Activated T-helper 1 cell treated with anti-CD3 and anti-CD28 coated beads, Interleukin-2, amount 50 U/mL, for 16 hours (primary cell): ENCODE measurements at places on chromosomes 4 and X.

GRCh38 chrX:151680805-151681204 is 14.5 kb upstream of the PRRG3 start:
- DNase-seq: peak; percentile 9

GRCh38 chr4:173990126-173990868 is 293.2 kb downstream of the FBXO8 start:
- no peak for DNase-seq

DNA sequence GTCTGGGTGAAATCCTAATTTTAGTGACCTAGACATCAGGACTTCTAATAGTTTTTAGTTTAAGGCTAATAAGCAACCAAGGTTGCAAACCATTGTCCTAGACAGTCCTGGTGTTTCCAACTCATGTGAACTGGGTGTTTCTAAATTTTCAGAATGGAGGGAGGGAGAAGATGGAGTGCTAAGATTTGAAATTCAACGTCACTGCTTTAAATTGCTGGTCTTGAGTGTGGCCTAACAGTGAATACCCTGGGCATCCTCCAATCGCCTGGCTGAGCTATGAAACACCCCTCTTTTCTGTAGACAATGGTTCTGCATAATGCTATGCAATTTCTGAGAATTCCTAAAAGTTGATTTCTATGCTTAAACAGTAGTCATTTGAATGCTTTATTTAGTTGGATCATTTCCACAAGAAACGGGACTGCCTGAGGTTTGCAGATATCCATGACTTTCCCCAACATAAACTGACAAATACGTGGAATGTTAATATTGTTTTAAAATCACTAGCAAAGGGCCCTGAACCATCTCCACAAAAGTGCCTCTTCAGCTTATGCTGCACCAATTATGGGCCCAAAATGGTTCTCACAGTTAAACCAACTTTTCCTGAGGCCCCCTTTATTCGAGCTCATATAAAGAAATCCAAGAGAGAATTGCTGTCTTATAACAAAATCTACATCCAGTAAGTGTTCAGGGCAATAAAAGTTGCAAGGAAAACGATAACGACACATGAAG is 1.1 kb downstream of the FBXL5 start:
- no peak for DNase-seq

- no peak for DNase-seq
Measured at GRCh38 chr4:91846233-91846632, 457.5 kb upstream of the GRID2 start.

DNA sequence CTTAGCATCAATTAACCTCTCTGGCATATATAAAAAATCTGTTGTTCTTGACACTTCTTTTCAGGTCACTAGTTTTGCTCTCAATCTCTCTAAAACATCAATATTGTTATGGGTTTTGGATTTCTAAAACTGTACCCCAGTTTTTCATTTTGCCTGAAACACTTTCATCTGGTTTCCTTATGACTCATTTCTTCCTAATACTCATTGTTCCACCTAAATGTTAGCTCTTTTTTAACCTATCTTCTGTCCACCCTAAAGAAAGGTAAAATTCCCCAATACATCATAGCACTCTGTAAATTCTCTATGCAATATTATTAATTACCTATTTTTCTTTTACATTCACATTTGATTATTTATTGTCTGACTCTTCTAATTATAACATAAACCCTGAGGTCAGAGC is 575.5 kb upstream of the NDST4 start:
- DNase-seq: no peak

GRCh38 chr4:25500626-25501316 is 123.7 kb downstream of the ANAPC4 start:
- no peak for DNase-seq

- DNase-seq: no peak
Measured at GRCh38 chr4:6986072-6986780, 56.9 kb upstream of the TADA2B start.

- DNase-seq: no peak
Measured at GRCh38 chrX:68936608-68937007, 107.8 kb downstream of the EFNB1 start.

DNA sequence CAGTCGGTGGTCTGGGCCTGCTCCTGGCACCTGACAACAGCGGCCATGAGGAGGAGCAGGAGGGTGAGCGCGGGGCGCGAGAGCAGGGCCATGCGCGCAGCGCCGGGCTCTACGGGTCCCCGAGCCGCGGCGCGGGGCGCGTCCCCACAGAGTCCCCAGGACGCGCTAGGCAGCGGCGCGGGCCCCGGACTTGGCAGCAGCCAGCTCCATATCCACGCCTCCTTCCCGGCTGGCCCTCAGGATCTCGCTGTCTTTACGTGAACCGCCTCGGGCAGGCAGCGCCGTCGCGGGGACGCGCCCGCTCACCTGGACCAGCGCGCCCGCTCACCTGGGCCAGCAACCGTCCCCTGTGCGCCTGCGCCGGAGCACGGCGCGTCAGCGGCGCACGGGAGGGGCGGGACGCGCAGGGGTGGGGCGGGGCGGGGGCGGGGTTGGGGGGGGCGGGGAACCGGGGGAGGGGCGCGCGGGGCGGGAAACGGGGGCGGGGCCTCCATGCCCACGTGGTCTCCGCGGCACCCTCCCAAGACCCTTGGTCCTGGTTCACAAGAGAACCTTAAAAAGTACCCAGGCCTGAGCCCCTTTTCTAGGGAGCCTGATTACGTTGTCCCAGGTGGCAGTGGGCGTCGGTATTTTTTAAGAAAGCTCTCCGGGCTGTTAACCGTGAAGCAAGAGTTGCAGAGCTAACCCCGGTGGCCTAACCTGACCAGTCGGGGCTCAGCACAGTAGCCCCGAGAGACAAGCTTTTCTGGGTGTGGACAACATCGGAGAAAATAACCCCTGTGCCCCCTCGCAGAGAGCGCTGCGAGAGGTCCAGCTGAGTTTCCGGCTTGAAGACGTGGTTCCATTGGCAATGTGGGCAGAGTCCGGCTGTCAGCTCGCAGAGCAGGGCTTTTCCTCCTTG is at the start of gene PLA2G12A:
Gene PLA2G12A, minus strand, starts transcription at position 353 of the 901 bp plus-strand sequence. Its CDS starts 261 bp downstream, at position 92.
- peak; percentile 58 for DNase-seq

DNA sequence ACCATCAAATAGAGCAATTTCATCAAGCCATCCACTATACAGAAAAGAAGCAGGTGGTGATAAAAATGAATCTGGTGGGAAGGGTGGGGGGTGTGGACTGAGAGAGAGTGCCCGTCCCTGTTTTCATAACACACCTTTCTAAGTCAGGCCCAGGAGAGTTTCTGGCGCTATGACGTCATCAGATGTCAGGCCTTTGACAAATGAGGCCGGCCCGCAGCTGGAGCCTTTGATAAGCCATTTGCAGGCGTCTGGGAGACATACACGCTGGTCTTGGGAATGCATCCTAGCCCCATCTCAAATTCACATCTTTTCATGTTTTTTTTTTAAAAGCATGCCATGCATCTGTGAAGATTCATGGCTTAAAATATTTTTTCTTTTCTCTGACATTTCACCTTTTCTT is 404.5 kb downstream of the BCOR start:
- no peak for DNase-seq

DNA sequence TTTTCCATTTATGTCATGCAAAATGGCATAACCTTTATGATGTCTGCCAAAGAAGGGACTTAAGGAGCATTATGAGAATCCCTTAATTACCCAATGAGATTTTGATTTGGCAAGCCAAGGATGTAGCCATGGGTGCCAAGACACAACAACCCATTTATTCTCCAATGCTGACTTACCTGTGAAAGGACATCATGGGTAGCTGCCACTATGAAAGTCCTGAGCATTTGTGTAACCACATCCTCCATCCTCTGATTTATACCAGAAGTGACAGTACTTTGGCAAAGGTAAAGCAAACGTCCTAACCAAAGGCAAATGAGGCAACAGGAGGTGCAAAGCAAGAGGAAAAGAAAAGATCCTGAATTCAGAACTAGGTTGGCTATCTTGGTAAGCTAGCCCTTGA is 87.3 kb upstream of the EMCN start:
- no peak for DNase-seq

DNA sequence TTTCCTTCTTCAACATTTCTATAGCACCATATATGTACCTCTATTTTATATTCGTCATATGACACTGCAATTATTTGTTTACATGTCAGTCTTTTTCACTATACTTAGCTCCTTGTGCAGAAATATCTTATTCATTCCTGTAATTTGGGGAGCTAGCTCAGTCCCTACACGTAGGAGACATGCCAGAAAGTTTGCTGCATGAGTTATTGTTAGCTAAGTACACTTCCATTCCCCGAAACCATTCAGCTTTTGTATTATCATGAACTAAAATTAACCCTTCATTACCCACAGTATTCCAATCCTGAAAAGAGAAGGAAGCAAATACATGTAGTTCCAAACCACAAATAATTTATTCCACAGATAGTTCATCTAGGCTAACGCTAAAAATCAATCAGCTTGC is 10.2 kb downstream of the CBR4 start:
- DNase-seq: no peak

DNA sequence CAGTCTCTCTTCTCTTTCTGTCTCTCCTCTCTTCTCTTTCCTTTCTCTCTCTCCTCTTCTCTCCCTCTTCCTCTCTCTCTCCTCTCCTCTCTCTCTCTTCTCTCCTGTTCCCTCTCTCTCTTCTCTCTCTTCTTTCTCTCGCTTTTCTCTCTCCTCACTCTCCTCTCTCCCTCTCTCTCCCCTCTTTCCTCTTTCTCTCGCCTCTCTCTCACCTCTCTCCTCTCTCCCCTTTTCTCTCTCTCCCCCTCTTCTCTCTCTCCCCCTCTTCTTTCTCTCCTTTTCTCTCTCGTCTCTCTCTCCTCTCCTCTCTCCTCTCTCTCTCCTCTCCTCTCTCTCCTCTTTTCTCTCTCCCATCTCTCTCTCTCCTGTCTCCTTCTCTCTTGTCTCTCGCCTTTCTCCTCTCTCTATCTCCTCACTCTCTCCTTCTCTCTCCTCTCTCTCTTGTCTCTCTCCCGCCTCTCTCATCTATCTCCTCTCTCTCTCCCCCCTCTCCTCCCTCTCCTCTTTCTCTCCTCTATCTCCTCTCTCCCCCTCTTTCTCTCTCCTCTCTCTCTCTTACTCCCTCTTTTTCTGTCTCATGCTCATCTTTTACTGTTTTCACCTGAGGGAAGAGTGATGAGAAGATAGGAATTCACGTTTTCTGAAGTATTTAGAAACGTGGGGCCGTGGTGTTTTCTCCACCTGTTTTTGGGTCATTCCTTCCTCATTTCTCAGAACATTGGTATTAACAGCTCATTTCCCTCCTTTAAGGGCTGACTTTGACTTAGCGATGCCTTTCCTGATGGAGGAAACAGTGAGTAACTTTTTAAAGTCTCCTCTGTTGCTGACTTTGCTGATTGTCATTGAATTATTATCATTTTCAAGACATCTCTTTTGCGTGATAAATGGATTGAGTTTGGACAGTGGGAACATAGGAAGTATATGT is 80.6 kb upstream of the CD99 start:
- DNase-seq: no peak
